HAP-1 (cell line): ENCODE measurements at places on chromosomes 11 and 22.

GRCh38 chr11:57387289-57388030 is 3.0 kb downstream of the PRG2 start:
- DNase-seq, result no peak

GRCh38 chr11:29432719-29433325 is 584.0 kb downstream of the KCNA4 start:
- DNase-seq, result no peak

DNA sequence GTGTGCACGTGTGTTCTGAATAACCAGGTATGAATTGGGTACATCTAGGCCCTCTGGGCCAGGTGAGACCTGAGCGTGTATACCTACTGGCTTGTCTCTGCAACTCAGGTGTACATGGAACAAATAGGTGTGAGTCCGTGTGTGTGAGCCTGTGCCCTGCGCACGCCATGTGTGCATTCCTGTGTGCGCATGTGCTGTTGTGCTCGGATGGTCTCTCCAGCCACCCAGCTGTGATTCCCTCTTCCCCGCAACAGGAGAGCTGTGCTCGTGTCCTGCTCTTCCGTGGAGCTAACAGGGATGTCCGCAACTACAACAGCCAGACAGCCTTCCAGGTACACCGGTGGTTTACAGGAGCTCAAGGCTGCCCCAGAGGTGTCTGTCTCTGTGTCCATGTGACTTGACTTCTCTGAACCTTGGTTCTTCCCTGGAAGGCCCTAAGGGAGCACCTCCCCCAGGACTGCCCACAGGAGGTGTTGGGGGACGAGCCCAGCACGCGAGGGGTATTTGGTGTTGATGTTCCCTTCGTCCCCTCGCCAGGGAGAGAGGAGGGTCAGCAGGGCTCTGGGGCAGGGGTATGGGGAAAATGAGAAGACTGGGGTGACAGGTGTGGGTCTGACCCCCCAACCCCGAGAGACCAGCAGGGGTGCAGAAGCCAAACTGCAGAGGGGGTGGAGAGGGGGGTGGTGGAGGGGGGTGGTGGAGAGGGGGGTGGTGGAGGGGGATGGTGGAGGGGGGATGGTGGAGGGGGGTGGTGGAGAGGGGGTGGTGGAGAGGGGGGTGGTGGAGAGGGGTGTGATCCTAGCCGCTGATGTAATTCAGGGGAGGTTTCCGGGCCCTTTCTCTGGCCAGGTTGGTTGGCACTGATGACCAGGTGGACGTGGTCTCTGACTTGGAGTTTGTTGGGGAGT is 10.7 kb downstream of the SHANK3 start:
- DNase-seq, result no peak

GRCh38 chr22:36048911-36049677 is 20.5 kb upstream of the RBFOX2 start:
- DNase-seq, result no peak

GRCh38 chr11:65121447-65121864 is 478 bp downstream of the FAU start:
- no peak for DNase-seq

DNA sequence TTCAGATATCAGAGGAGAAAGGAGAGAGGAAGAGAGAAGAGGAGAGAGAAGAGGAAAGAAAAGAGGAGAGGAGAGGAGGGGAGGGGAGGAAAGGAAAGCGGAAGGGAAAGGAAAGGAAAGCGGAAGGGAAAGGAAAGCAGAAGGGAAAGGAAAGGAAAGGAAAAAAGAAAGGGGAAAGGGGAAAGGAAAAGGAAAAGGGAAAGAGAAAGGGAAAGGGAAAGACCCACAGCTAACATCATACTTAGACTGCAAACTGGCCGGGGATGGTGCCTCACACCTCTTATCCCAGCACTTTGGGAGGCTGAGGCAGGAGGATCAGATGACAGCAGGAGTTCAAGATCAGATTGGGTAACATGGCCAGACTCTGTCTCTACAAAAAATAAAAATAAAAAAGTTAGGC is 11.4 kb downstream of the CHEK2 start:
- DNase-seq, result no peak

DNA sequence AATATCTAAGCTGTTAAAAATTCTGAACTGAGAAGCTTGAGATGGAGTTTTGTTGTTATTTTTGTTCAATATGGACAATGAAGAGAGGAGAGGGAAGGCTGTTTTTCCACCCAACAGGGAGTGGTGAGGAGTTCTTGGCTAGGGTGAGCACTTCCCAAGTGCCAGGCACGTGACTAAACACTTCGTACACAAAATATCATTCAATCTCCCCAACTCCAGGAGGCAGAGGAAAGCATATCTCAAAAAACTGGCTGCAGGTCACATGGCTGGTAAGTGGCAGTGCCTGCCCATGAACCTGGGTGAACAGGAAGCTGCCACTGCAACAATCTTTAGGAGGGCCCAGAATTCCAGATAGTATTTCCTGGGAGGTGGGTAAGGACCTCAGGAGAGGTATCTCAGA is 11.6 kb downstream of the ELF5 start:
- no peak for DNase-seq
